ENCODE measurements at places on chromosomes 4 and X. TPM values are rescaled to one million over a fixed set of nuclear protein-coding genes. Genes with fewer than 3 reads are reported as not detected.

Gene SRD5A3
- 10.6 TPM for total RNA-seq

Gene ZNF157
- total RNA-seq = under 0.01 TPM

Gene SRPK3
- total RNA-seq = not detected

DNA sequence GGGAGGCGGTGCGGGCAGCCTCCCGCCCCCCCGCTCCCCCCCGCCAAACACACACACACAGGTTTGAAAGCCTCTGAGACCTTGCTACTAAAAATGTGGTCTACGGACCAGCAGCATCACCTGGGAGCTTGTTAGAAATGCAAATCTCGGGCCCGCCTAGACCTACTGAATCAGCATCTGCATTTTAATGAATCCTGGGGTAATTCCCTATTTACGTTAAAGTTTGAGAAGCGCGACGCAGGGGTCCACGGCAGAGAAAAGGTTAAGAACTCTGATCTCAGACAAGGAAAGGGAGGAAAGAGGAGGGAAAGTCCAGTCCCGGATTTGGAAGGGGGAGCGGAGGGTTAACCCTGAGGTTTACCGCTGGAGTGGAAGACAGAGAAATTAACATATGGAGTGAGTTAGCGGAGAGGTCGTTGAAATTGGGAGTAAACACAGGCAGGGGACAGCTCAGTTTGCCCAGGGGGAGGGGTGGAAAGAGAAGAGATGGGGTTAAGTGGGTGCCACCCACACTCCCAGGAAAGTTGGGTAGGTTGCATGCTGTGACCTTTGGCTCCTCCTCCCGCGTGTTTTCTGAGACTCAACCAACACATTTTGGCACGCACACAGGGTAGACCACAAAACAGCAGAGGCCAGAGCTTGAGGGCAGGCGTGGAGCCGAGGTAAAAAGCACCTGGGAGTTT lies 483.6 kb downstream of the BCOR start:
- H3K36me3 ChIP-seq = no peaks in the 10 kb centered on the region
- no peak overlapping the region for H3K4me3 ChIP-seq
- no peak overlapping the region for H3K27ac ChIP-seq
- H3K27me3 ChIP-seq = peaks cover 72% of the 10 kb centered on the region
- DNase-seq = no peak

DNA sequence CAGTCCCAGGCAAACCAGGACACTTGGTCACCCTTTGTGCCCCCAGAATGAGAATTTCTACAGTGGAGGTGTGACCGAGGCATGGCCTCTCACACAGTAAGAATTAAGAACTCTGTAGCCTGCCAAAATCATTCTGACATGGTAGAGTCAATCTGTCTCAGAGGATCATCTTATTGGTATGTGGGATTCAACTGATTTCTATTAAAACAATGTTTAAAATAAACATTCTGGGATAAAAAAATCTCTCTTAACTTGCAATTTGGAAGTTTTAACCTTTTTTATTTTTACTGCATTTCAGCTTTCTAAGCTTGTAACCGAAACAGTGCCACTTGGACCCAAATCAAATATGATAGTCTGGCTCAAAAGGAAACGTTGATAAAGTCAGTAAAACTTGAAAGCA lies 165.4 kb upstream of the LDB2 start:
- H3K4me3 ChIP-seq = peak overlapping the region; percentile 14
- DNase-seq = peak; percentile 82
- no peaks in the 10 kb centered on the region for H3K27me3 ChIP-seq
- peak overlapping the region; percentile 77 for H3K27ac ChIP-seq
- no peaks in the 10 kb centered on the region for H3K36me3 ChIP-seq

DNA sequence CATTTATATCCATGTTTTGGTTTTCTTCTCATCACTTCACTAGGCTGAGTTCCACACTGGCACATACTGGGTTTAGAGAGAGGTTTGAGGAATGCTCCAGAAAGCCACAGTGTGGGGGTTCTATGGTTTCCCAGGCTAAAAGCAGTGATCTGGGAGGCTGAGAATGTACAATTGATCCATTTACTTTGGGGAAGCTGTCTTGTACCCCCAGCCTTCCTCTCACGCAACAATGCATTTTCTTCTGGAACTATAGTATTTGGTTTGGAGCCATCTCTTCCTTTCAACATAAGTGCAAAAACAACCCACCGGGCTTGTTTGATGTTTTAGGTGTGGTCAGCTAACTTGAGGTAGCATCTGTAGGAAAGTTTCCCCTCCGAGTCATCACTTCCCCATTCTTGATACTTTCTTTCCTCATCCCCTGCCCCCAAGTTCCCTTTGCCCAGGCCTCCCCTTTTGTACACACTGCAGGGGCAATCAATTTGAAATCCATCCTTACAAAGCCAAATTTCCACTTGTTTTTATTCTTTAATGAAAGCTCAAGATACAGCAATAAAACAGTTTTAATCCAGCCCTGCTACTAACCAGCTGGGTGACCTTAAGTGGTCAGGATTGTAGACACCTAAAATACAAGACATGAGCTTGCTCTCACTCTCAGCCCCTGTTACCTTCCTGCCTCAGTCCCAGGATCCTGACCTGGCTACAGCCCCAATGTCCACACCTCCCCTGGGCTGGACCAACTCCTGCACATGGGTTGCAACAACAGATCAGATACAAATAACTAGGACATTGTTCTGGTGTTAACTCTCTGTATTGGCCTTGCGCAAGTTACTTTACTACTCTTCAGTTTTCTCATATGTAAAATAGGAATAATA lies 109.2 kb downstream of the FHDC1 start:
- H3K27me3 ChIP-seq = no peaks in the 10 kb centered on the region
- H3K36me3 ChIP-seq = no peaks in the 10 kb centered on the region
- H3K4me1 ChIP-seq = no peaks in the 10 kb centered on the region
- no peak for DNase-seq

DNA sequence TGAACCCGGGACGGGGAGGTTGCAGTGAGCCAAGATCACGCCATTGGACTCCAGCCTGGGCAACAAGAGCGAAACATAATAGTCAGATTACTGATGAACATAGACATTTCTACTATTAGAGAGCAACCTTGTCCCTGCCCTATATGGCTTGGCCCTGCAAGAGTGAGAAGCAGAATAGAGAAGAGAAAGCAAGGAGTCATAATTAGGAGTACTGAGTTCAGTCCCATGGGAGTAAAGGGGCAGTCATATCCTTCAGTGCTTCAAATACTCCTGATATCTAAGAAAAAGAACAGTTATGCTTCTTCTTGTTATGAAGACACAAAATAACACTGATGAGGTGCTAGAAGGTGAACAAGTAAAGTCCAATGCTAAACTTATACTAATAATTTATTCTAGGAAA lies 33.8 kb downstream of the CLDN2 start:
- H3K4me1 ChIP-seq = peaks cover 11% of the 10 kb centered on the region
- peaks cover 6% of the 10 kb centered on the region for H3K36me3 ChIP-seq
- H3K27me3 ChIP-seq = peaks cover 14% of the 10 kb centered on the region
- H3K4me3 ChIP-seq = no peak overlapping the region
